ENCODE measurements at places on chromosomes 1 and 21.

- no peak for DNase-seq
Observed at GRCh38 chr1:84260852-84261518, 40.5 kb upstream of the SAMD13 start.

- DNase-seq: no peak
Observed at GRCh38 chr1:70948396-70949017, 99.1 kb downstream of the PTGER3 start.

GRCh38 chr1:46087891-46088290 is 44.5 kb downstream of the PIK3R3 start:
- DNase-seq: no peak

DNA sequence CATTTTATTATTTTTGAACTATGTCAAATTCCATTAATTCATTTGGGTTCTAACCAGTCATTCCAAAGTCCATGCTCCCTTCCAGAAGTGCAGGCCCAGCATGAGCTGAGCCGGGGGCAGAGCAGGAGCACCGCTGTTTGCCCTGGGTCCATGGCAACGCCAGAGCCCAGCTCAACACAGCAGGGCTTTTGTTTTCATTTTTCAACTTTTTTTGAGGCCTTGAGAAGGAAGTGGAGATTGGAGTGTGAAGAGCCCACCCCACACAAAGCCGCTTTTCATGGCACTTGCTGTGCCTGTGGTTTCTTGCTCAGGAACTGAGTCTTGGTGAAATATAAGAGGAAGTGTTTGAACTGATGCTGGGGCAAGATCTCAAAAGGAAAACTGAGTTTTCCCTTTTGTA is 13.2 kb upstream of the PRMT2 start:
- DNase-seq: no peak

GRCh38 chr1:46421739-46422138 is 27.6 kb downstream of the FAAH start:
- no peak for DNase-seq

- DNase-seq: no peak
Observed at GRCh38 chr21:31848326-31848985, 24.4 kb upstream of the HUNK start.

- no peak for DNase-seq
Observed at GRCh38 chr1:235730007-235730406, 80.4 kb upstream of the GNG4 start.

- DNase-seq: no peak
Observed at GRCh38 chr1:2976180-2976562, 45.1 kb upstream of the ACTRT2 start.

Data from GM12864 (cell line).